Stomach (tissue), 19 donors: ENCODE measurements at places on chromosomes 3 and 15. TPM values are rescaled to one million over a fixed set of nuclear protein-coding genes. Genes with fewer than 3 reads are reported as not detected.

DNA sequence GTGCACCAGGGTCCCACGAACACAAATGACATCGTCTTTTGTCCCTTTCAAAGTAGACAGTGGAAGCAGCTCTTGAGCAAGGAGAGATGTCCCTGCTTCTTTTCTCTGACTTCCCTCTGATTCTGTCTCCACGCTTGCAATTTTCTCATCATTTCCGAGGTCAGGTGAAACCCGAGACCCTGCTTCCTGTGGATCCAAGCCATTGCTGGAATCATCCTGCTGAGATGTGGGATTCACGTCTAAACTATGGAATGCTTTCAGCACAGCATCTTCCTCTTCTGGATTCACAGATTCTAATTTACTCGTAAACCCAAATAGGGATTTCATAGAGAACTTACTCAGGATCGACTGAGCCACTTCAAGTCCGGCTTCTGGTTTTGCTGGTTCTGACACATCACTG lies 127.1 kb downstream of the FMN1 start:
- peak overlapping the region; percentile 88 for H3K27ac ChIP-seq
- no peaks in the 10 kb centered on the region for H3K36me3 ChIP-seq
- peak; percentile 18 for DNase-seq
- H3K27me3 ChIP-seq = no peaks in the 10 kb centered on the region

DNA sequence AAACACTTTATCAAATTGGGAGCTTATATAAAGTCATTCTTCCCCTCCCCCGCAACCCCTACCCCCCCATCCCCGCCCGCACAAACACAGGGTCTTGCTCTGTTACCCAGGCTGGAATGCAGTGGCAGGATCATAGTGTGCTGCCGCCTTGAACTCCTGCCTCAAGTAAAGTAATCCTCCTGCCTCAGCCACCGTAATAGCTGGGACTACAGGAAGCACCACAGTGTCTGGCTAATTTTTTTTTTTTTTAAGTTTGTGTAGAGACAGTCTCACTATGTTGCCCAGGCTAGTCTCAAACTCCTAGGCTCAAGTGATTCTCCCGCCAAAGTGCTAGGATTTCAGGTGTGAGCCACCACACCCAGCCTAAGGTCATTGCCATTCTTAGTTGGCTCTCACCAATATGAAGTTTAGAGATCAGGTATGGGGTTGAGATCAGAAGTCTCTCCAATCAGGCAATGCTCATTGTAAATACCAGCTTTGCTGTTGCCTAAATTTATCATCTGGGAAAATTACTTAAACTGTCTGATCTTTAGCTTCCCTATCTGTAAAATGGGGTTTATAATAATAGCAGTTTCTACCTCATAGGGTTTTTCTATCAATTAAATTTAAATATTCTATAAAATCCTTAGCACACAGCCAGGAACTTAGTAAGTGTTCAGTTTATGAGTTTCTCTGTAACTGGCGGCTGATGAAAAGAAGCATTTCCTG lies 60.3 kb downstream of the TGFBR2 start:
- H3K27me3 ChIP-seq = no peaks in the 10 kb centered on the region
- DNase-seq = no peak
- H3K36me3 ChIP-seq = peaks cover 55% of the 10 kb centered on the region
- no peak overlapping the region for H3K4me3 ChIP-seq
- peaks cover 13% of the 10 kb centered on the region for H3K4me1 ChIP-seq

GRCh38 chr3:9266716-9267115 lies 17.3 kb upstream of the SRGAP3 start:
- H3K4me1 ChIP-seq = no peaks in the 10 kb centered on the region
- H3K27me3 ChIP-seq = no peaks in the 10 kb centered on the region
- no peak overlapping the region for H3K4me3 ChIP-seq
- H3K36me3 ChIP-seq = no peaks in the 10 kb centered on the region

PLA2G4E gene
- not detected for total RNA-seq
